ENCODE measurements at places on chromosomes 6 and 20. TPM values are rescaled to one million over a fixed set of nuclear protein-coding genes. Genes with fewer than 3 reads are reported as not detected.

The SLC2A10 gene
- total RNA-seq: 31.1 TPM

- DNase-seq: no peak
Measured at GRCh38 chr6:148193063-148193680, 149.5 kb upstream of the SASH1 start.

DNA sequence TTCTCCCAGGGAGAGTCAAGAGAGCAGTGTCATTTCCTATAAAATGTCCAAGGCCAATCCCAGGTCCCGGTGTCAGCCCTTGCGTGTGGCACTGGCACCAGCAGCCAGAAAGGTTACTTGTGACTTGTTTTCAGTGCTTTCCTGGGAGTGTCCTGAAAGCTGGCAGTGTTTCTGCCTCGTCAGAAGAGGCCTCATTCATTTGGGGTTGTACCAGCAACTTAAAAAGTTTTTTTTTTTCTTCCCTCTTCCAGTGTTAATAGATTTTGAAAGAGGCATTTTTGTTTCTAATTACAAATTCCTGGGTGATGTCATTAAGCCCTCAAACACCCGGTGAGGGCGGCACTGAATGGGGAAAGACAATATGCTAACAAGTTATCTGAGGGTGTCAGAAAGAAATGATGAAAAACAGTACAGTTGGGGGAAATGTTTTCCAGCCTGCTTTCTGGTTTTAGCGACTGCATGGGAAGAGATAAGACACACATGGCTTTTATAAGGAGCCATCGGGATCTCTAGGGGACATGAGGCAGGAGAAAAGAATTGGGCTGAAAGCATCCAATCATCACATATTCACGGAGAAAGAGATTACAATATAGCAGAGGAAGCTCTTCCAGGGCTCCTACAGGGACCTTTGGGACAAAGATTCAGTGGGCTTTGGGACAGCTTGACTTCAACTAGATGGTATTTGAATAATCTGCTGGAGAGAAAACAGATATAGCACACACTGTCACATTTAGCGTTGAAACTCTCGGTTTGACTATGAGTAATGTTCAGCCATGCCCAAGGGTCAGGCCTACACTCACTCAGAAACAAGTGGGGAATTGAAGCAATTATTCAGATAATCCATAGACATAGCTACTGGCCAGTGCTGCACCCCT, 153.0 kb downstream of the BCAS1 start:
- no peak for DNase-seq

- no peak for DNase-seq
Measured at GRCh38 chr6:144289006-144289405, 3.9 kb downstream of the UTRN start.

- no peak for DNase-seq
Measured at GRCh38 chr6:12379181-12379580, 89.0 kb downstream of the EDN1 start.

DNA sequence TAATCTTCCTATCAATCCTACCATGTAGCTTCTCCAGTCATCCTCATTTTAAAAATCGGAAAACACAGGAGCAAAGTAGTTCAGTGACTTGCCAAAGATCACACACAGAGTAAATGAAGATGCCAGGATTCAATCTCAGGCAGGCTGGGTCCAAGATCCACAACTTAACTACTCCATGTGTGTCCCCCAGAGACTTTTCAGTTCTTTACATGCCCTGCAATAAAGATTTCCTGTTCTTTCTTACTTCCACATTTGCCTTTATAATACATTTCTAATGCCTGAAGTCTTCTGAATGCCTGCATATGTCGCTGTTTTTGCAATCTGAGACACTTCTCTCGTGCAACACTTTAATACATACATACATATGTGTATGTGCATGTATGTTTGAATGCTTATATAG, 121.7 kb upstream of the MARCKS start:
- no peak for DNase-seq

GRCh38 chr6:4788953-4789584, 12.9 kb downstream of the CDYL start:
- DNase-seq: no peak

DNA sequence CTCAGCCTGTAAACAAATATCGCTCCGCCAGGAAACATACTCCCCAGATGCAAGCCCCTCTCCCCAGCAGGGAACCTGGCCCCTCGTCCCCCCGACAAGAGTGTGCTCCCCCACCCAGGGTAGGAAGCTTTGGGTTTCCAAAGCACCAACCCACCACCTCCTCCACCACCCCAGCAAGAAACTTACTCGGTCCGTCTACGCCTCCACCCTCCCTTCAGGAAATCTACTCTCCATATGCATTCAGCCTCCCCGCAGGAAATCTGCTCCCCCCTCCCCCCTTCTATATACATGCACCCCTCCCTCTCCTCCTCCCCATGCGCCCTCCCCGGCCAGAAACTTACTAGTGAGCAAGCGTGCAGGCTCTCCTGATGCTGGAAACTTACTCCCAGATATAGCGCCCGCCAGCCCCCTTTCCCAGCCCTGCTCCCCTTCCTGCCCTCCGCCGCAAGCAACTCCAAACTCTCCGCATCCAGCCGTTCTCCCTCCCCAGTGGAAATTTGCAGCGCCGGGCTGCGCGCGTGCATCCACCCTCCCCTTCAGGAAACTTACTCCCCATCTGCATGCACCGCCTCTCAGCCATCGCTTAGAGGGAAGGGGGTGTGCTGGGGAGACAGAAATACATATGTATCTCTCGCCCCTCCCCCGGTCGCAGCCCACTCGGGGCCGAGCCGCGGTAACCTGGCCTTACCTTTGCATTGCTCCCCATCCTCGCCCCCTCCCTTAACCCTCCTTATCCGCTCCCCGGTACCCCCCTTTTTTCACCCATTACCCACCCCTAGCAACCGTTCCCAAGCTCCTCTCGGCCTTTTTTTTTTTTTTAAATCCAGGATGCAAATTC, at the start of gene TRERF1:
TSS of gene TRERF1 (minus strand) at position 594 of the 838 bp plus-strand sequence. CDS start 182,336 bp downstream, outside the sequence.
- DNase-seq: peak; percentile 88

The OR2J3 gene
- 0.10 TPM for total RNA-seq

The ULBP1 gene
- 0.17 TPM for total RNA-seq
